Caki2 (cell line): ENCODE measurements at places on chromosomes 13 and 19.

GRCh38 chr13:29547153-29547552, 48.3 kb downstream of the SLC7A1 start:
- DNase-seq, result no peak

GRCh38 chr19:51491586-51491985, 10.0 kb downstream of the SIGLEC12 start:
- no peak for DNase-seq

DNA sequence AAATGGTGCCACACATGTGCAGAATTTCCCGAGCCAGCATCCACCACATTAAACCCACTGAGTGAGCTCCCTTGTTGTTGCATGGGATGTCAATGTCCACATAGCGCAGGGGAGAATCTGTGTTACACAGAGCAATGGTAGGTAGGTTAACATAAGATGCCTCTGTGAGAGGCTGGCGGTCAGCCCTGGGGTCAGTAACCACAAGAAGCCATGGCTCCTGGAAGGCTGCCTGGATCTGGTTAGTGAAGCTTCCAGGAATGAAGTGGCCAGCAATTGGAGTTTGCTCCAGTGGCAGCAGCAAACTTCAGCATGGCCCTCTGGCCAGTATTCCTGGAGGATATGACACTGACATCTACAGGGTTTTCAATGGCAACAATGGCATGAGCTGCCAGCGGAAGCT, 37.0 kb upstream of the PCDH9 start:
- no peak for DNase-seq

DNA sequence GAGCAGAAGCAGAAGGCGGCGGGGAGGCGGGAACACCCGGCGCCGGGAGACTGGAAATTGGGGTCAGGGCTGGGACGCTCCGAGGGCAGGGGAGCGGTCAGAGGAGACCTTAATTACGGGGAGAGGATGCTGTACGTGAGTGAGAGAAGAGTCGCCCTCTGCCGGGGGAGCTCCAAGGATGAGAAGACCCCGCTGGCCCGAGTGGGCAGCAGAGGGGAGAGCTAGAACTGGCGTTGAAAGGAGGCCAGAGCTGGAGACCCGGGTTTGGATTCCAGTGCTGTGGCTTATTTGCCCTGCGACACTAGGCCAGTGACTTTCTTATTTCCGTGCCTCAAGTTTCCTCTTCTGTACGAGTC, 536 bp downstream of the FAM32A start:
- peak; percentile 42 for DNase-seq

DNA sequence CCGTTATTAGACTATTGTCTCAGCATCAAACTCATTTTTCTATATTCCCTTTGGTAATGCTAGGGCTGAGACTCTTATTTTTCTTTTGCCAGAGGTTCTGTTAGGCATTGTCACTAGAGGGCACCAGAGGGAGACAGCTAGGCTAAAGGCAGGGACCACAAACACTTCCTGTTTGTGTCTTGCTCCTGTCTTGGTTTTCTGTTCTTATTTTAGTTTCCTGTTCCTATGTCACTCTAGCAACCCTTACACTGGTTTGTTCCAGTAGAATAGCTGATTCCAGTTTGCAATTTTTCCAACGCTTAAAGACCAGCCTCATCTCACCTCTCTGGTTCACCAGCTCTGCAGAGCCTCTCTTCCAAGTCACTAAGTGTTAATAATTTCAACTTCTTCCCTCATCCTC, 772.0 kb downstream of the DIAPH3 start:
- DNase-seq, result peak; percentile 36

DNA sequence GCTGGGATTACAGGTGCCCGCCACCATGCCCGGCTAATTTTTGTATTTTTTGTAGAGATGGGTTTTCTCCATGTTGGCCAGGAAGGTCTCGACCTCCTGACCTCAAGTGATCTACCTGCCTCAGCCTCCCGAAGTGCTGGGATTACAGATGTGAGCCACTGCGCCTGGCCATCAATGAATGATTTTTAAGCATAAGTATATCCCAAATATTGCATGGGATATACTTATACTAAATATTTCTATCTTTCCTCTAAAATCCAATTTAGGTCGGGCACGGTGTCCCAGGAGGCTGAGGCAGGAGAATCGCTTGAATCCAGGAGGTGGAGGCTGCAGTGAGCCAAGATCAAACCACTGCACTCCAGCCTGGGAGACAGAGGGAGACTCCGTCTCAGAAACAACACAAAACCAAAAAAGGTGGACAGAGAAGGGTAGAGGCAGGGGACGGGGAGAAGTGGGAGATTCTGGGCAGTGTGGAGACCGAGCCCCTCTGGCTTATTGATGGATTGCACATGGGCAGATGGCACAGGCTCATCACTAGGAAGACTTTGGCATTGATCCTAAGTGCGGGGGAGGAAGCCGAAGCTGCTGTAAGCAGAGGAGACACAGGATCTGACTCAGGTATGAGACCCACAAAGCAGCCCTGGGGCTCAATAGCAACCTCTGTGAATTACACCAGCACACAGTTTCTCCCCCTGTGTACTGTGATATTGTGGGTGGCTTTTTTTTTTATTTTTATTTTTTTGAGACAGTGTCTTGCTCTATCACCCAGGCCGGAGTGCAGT, 13.5 kb downstream of the ARRDC5 start:
- DNase-seq, result no peak

DNA sequence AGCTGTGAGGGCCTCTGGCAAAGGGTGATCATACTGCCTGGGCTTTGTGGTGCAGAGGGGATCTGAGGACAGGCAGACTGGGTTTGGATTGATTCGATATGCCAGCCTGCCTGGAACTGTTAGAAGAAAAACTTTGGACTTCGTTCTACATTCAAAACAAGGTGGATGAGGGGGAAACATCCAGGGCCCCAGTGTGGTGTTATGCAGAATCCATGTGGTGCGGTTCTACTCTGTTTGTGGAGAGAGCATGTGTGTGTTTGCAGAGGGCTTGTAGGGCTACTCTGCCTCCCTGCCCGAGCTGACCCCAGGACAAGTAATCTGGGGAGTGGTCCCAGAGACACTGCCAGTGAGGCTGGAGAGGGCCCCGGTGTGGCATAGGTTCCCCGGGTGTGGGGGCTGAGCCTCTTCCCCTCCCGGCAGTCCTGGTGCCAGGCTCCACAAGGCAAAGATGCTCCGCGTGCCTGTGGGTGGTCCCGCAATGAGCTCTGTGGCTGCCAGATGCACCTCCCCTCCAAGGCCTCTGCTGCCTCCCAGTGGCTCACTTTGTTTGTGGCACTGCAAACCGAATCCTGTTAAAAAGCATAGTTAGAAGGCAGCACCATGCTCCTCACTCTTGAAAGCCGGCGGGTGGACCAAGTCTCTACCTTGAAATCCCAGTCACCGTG, 22.3 kb upstream of the TFDP1 start:
- no peak for DNase-seq

GRCh38 chr13:102097708-102098107, 304.1 kb downstream of the FGF14 start:
- no peak for DNase-seq

DNA sequence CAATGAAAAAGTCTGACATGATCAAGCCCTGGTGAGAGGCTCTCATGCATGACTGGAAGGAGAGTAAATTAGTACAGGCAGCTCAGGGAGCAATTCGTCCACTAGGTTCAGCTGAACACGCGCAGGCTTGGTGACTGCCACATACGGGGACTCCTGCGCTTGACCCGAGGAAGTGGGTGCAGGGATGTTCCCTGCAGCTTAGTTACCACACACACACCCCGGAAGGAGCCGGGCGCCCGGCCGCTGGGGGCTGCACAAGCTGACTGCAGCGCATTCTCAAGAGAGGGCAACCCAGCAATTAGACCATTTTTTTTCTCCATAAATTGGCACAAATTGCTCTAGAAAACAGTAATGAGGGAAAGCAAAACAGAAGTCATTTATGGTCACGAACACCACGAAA, 23.0 kb upstream of the MIER2 start:
- no peak for DNase-seq

DNA sequence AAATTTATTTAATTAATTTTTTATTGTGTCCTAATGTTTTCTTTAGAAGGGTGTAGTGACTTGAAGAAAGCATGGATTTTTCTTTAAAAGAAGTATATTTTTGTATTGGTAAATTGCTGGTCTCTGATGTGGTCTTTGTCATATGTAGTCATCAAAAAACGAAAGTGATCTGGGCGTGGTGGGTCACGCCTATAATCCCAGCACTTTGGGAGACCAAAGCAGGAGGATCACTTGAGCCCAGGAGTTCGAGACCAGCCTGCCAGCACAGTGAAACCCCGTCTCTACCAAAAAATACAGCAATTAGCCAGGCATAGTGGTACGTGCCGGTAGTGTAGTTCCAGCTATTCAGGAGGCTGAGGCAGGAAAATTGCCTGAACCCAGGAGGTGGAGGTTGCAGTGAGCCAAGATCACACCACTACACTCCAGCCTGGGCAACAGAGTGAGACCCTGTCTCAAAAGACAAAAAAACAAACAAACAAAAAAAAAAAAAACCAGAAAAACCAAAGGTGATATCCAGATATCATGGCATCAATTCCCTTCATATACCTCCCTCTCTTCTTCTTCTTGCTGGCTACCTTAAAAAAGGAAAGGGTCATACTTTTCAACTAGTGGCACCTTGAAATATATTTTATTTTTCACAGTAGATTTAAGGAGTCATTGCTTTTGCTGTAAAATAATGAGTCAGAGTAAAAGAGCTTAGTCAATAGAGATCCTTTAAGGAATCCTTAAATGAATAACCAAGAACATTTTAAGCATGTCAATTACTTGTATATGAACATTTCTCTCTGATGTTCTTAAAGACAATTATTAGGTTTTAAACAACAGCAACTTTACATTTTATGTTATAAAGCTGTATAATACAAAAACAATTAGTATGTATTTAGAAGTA, 19.9 kb downstream of the KCTD4 start:
- DNase-seq, result no peak

DNA sequence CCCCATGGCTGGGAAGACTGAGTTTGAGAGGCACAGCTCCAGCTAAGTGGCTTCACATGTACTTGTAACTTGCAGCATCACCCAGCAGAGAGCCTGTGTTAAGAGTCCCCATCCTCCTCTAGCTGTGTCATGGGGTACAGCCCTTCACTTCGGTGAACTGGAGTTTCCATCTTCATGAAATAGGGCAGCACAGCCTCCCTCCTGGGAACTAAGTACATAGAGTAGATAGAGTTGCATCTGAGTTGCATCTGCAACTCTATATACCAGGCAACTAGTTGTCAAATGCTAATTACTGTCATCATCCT, 1.2 kb downstream of the PRDX2 start:
- no peak for DNase-seq

DNA sequence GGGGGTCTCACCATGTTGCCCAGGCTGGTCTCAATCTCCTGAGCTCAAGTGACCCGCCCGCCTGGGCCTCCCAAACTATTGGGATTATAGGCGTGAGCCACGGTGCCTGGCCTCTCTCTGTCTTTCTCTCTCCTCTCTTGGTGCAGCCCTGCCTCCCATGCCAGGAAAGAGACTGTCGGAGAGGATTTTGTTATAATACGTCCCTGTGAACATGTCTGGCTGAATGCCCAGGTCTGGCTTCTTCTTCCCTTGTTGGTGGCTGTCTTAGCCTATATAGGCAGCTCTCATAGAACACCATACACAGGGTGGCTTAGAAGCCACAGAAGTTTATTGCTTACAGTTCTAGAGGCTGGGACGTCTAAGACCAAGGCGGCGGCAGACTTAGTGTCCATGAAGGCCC, 46.4 kb downstream of the PEX11G start:
- DNase-seq, result no peak

GRCh38 chr19:1632462-1633268, 19.8 kb downstream of the TCF3 start:
- DNase-seq, result no peak

- no peak for DNase-seq
Observed at GRCh38 chr19:18110609-18111232, 13.1 kb downstream of the MAST3 start.

DNA sequence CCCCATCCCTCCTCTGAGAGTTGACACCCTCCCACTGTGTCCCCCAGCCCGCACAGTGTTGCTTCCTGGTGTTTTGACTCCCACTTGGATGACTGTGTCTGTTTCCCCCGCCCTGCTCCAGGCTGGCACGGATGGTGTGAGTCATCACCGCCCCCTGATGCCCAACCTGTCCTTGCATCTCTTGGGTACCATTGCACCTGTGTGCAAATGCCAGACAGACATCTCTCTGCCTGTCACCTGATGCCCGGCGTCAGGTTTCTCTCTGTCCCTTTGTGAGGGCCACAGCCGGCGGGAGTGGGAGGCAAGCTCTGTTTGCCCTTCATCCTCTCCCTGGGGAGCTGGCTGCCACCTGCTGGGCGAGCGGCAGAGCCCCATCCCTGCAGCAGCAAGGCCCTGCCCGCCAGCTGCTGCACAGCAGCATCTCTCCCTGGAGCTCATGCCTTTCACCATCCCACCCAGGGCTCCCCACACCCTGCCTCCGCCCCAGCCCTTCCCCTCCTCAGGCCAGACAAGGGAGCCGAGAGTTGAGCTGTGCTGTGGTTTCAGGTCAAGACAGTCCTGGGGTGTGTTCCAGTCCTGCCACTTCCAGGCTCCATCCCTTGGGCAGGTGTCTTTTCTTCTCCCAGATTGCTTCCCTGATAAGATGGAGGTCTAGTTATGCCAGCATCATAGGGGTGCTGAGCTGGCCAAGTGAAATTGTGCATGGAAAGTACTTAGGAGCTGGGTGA, 29.7 kb downstream of the NKPD1 start:
- peak; percentile 56 for DNase-seq

DNA sequence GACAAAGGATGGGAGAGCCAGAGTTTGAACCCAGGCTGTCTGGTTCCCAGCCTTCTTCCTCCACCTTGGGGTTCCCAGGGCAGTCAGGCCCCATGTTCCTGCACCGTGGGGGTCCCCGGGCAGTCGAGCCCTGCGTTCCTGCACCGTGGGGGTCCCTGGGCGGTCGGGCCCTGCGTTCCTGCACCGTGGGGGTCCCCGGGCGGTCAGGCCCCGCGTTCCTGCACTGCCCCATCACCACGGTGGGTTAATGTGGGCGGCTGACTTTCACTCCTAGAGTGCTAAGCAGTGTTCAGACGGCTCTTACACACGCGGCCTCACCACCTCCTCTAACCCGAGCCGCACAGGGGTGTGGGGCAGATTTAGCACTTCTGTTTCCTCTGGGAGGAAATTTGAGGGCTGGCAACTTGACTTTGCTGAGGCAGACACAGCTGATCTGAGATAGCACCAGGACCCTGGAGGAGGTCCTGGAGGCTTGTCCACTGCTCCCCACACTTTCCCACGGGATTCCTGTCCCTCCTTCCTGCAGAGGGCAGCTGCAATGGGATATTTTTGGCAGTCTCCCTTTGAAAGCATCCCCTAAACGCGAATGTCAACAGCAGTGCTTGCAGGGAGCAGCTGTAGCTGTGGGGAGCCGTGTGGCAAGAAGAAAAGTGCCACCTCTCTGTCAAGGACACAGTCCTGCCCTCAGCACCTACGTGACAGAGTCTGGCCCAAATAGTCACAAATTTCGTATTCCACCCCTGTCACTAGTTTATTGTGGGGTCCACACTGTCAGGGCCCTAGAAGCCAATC, 239.4 kb downstream of the TEX29 start:
- DNase-seq, result no peak
